ENCODE measurements at places on chromosomes 3 and 15. TPM values are rescaled to one million over a fixed set of nuclear protein-coding genes. Genes with fewer than 3 reads are reported as not detected.

Gene TMEM207
- not detected for total RNA-seq

Gene IGSF11
- 51.5 TPM for total RNA-seq

Gene KBTBD12
- 6.0 TPM for total RNA-seq

Gene GP5
- total RNA-seq, result 1.1 TPM

Gene ASB14
- total RNA-seq, result 0.33 TPM

Gene TNNC1
- 105 TPM for total RNA-seq

Gene MYO5C
- total RNA-seq, result 18.4 TPM

Gene ATP13A5
- total RNA-seq, result 0.22 TPM

Gene C3orf20
- total RNA-seq, result 0.22 TPM

Gene GABRR3
- total RNA-seq, result 25.8 TPM

Gene TF
- 1,294 TPM for total RNA-seq

Gene CCR3
- not detected for total RNA-seq

Gene KCNH8
- 8.2 TPM for total RNA-seq

Gene BSN
- total RNA-seq, result 14.3 TPM

Gene MYL3
- total RNA-seq, result 11.8 TPM

Gene PLCH1
- 35.0 TPM for total RNA-seq

Gene EXD1
- not detected for total RNA-seq

Gene AMIGO3
- total RNA-seq, result not detected

Gene TGM4
- total RNA-seq, result not detected

Gene MAPKAPK3
- 22.9 TPM for total RNA-seq

Gene CCDC39
- total RNA-seq, result 0.66 TPM

Measured in camera-type eye (tissue), 1 donor.